Hematopoietic multipotent progenitor cell treated with erythropoietin and hydrocortisone succinate and interleukin-3 and kit ligand, for 15 days (in vitro differentiated cells): ENCODE measurements at places on chromosomes 3 and 15.

DNA sequence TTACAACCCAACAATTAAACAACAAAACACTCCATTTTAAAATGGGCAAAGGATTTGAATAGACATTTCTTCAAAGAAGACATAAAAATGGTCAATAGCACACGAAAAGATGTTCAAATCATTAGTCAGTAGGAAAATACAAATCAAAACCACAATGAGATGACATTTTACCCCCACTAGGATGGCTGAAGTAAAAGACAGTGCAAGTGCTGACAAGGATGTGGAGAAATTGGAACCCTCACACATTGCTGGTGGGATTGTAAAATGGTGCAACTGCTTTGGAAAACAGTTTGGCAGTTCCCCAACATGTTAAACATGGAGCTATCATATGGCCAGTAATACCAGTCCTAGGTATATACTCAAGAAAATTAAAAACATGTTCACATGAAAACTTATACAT lies 11.6 kb downstream of the GALNT15 start:
- no peak for DNase-seq

GRCh38 chr3:116669576-116669975 lies 40.0 kb upstream of the TUSC7 start:
- no peak for DNase-seq

DNA sequence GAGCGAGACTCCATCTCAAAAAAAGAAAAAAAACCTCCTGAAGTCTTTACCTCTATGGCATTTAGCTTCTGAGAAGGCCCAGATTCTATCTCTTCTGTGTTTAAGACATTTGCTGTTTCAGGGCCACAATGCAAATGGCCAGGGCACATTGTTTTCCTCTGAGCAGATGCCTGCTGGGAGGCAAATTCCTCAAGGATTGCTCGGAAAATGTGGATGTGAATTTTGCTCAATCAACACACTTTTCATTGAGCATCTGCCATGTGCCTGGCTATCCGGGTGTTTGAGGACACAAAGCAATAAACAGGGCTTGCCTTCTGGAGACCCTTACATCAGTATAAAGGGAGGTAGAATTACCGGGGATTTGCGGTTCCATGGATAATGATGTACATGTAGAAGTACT lies 20.0 kb downstream of the TRIM71 start:
- DNase-seq = no peak

DNA sequence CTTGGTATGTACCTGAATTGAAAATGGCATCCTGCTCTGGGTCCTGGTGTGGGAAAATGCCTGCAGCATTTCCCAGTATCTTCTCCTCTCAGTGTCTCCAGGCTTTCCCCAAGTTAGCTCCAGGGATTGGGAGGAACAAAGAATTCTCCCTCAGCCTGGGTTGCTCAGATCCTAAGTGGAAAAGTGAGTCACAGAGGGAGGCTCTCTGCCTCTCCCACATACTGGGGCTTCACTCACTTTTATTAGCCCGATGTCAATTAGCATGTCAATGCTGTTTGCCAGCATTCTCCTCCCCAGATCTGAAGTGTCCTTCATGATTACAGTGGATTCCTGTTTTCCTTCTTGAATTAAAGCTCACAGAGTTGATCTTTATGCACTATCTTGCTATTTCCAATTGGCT lies 655.0 kb downstream of the EPHA3 start:
- DNase-seq = no peak

DNA sequence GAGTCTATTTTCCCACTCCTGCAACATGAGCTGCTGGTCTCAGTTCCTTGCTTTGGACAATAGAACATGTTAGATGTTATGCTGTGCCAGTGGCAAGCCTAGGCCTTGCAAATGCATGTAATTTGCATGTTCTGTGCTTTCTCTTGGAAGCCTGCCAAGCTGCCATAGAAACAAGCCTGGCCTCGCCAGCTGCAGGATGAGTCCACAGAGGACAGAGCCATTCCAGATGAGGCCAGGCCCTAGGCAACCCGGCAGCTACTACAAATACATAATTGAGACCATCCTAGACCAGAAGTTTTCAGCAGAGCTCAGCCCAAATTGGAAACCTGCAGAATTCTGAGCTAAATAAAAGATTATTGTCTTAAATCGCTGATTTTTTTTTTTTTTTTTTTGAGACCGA lies 39.6 kb downstream of the TRIM69 start:
- DNase-seq = no peak

DNA sequence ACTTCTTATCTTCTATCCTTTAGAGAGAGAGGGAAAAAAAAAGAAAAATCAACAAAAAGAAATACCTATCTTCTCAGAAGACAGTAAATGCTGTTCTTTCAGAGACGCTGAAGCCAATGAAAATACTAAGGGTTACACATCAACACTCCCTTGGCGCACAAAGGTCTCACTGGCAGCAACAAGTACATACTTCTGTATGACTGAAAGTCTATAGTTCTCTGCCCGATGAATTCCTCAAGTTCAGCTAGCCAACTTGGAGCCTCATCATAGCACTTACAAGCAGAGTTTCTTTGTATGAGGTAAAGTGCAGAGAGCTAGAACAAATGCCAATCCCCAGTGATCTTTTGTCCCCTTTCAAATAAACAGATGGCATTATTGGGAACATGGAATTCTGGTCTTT lies 62.7 kb downstream of the CPNE4 start:
- no peak for DNase-seq

- no peak for DNase-seq
Observed at GRCh38 chr3:19065027-19065426, 83.3 kb upstream of the KCNH8 start.

DNA sequence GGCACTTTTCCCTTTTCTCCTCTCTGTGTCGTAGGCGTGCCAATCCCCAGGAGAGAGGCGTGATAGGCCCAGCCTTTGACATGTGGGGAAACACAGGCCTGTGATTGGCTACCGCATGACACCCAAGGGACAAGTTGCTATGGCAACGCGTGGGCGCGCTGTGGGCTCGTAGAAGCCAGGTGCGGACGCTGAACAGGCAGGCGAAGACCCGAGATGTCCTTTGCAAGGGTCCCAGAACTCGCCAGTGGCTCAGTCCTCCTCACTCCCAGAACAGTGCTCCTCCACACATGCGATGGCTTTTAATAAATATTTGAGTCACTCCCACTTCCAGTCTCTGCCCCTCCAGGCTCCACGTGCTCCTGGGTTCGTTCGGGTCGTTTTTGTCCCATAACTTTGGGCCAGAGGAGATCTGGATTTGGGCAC lies 4.2 kb downstream of the SLC51B start:
- DNase-seq = peak; percentile 73

GRCh38 chr3:69306239-69307185 lies 79.4 kb downstream of the FRMD4B start:
- DNase-seq = peak; percentile 60

GRCh38 chr3:9021271-9022009 lies 58.2 kb upstream of the RAD18 start:
- DNase-seq = no peak

DNA sequence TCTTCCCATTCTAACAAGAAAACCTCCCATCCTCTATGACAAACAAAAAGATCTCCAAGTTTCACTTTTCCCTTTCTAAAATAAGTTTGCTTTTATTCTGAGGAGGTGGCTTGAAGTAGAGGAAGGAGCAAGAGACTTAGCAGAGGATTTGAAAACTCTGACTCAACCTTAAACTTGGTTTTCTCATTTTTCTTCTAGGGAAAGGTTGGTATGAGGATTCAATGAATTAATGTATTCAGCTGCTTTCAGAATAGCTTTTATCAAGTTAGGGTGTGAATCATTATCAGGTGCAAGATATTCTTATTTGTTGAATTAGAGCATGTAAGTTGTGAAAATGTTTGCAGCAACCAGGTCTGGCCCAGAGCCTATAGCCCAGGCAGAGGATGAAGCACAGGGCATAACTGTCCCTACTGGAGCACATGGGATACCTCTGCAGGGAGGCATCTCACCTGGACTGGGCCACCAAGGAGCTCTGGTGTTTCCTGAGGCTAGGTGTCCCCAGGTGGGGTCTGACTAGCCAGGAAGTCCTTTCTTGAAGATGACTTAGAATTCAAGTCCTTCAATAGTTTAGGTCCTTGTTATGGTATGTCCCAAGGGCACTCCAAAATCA lies 42.3 kb downstream of the SATB1 start:
- DNase-seq = no peak

- DNase-seq = no peak
Observed at GRCh38 chr15:71757741-71758530, 52.4 kb upstream of the NR2E3 start.

DNA sequence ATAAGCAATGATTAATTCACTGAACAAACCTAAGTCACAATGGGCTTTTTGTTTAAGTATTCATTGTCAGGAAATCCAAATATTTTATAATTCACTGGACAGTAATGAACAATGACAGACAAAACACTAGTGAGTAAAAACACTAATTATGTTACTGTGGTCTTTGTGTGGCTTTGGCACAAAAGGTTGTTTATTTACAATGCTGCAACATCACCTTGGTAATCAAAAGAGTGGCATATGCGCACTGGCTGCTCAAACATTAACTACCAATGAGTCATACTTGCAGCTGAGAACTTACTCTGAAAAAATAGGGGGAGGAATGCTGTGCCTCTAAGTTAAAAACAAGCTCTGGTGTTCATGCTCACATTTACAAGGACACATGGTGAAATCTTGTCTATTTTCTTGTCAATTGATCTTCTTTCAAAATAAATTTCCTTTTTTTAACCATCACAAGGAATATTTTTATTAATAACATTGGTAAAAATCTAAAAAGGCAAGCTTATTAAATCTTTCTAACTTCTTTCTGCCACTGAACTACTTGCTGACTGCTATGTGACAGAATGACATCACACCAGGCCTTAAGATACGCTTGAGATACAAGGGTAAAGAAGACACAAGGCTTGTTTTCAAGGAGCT lies 85.2 kb upstream of the PPIB start:
- no peak for DNase-seq

DNA sequence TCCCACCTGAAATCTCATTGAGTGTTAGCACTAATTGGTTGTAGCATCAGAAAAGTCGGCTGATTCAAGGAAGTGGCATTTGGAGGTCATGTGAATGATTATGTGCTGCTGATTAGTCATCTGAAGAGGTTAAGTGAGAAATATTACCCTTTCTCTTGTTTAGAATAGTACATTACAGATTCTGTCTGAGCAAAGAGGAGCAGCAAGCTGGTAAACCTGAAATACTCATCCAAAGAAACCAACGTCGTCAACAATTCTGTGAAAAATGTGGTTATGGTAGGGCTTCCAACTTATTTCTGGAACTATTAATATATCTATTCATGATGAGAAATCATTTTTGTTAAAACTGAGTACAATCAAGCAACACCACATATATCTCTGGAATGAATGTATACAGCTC lies 1024.9 kb downstream of the TUSC7 start:
- no peak for DNase-seq

- DNase-seq = no peak
Observed at GRCh38 chr15:75420698-75421097, 30.8 kb downstream of the SIN3A start.

- no peak for DNase-seq
Observed at GRCh38 chr3:4533489-4534443, 40.6 kb downstream of the ITPR1 start.

GRCh38 chr3:182149594-182149993 lies 437.9 kb downstream of the SOX2 start:
- DNase-seq = no peak

DNA sequence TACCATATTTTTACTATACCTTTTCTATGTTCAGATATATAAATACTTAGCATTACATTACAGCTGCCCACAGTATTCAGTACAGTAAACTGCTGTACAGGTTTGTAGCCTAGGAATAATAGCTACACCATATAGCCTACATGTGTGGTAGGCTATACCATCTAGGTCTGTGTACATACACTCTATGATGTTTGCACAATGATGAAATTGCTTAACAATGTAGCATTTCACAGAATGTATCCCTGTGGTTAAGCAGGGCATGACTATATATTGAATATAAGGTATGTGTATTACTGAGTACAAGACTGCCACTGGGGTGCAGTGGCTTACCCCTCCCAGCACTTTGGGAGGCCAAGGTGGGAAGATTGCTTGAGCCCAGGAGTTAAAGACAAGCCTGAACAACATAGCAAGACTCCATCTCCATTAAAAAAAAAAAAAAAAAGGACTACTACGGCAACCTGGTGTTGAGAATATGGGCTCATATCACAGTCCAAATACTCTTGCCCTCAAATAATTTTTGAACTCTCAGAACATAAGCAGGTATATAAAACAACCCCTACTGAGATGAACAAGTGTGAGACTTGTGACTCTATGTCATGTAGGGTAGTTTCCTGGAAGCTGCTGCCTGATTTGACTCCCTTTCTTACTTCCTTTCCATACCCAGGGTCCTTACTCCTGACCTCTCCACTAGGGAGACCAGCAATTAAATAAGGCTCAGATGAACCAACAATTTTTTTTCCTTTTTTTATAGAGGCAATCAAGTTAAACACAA lies 4.8 kb downstream of the PPP1R14D start:
- no peak for DNase-seq

GRCh38 chr3:23324745-23325144 lies 121.6 kb downstream of the UBE2E2 start:
- DNase-seq = no peak
